Activated CD8-positive, alpha-beta memory T cell treated with anti-CD3 and anti-CD28 coated beads for 1 hour (primary cell): ENCODE measurements at places on chromosomes 4 and X.

- DNase-seq = no peak
Measured at GRCh38 chr4:60544981-60545380, 655.1 kb upstream of the ADGRL3 start.

GRCh38 chr4:68373513-68373912, 23.6 kb upstream of the YTHDC1 start:
- DNase-seq = peak; percentile 17

GRCh38 chrX:79288733-79289132, 78.4 kb downstream of the ITM2A start:
- DNase-seq = no peak

GRCh38 chr4:25427871-25428270, 50.8 kb downstream of the ANAPC4 start:
- DNase-seq = no peak

GRCh38 chr4:142961866-142962265, 115.8 kb upstream of the INPP4B start:
- no peak for DNase-seq

GRCh38 chr4:60482921-60483351, 717.2 kb upstream of the ADGRL3 start:
- DNase-seq = no peak

- no peak for DNase-seq
Measured at GRCh38 chrX:117429501-117429900, 687.1 kb downstream of the KLHL13 start.
